ENCODE measurements at places on chromosomes 6 and 20.

DNA sequence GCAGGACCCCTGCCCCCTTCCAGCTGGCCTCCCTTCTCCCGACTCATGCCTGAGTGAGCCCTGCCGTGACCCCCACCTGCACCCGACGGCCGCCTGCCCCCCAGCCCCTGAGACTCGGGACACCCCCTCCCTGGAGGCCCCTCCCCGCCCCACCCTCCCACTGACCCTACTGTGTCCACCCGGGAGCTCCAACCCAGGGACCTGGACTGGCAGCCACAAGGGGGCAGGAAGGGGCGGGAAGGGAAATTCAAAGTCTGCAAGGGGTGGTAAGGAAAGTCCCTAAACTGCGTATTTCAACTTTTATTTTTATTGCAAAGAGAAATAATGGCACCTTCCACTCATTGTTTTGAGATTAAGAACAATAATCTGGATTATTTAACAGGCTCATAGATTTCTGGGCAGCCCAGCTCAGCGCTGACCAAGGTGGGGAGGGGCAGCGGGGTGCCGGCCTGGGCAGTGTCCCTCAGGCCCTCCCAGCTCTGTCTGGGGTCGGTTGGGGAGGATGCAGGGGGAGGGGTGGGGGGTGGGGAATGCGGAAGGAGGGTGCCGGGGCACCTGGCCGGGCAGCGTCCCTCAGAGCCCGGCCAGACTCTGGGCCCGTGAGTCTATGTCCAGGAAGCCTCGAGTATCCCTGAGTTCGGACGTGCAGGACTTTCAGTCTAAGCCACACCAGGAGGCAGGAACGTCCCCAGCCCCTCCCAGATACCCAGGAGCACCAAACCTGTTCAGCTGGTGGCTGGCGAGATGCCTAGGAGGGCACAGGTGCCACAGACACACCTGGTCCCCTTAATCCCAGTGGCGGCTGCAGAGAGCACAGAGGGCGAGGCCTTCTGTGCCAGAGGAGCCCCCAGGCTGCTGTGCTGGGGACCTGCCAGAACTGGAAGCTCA, 1.3 kb upstream of the PTK6 start:
- no peak for DNase-seq

DNA sequence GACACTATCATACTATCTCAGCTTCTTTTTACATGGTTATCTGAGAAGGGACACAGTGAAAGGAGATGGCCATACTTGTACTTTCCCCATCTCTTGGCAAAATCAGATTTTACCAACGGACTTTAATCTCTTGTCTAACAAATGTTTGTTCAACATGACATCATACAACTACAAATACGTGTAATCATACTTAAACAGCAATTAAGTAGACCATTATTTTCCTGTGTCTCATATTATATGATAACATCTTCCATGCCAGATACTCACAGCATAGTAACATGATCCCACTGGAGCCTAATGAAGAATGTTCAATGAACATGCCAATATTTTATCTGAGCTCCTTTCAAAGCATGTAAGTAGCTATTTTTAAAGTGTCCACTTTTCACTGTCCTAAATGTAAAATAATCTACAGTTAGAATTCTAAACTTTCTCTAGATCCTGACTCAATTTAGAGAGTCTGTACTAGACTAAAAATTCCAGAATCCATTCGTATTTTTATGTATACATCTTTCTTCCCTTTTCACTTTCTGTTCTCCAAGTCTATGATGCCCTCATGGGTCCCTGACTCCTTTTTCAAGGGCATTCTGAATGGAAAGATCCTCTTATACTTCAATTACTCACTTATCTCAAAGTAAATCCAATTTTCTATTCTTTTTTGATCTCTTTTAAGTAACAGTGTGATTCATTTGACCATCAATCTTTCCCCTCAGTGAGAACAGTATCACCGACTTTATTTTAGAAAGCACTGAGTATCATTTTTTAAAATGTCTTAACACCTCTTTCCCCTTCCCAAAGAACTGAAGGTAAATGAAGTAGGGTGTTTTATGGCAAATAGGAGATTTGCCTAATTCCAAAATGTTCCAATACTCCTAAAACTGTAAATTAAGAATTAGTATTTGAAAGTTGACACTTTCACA, 133.5 kb downstream of the CDK19 start:
- DNase-seq, result peak; percentile 16

GRCh38 chr20:22789676-22790075, 205.3 kb upstream of the FOXA2 start:
- DNase-seq, result no peak

GRCh38 chr6:26053992-26054780, 33.0 kb upstream of the HFE start:
- no peak for DNase-seq

DNA sequence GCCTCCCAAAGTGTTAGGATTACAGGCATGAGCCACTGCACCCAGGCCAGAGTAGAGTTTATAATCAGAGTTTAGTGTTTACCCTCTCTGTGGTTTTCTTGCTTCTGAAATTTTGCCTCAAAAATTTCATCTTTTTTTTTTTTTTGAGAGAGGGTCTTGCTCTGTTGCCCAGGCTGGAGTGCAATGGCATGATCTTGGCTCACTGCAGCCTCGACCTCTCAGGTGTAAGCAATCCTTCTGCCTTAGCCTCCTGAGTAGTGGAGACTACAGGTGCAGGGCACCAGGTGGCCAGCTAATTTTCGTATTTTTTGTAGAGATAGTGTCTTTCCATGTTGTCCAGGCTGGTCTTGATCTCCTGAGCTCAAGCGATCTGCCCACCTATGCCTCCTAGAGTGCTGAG, 28.7 kb downstream of the TPX2 start:
- DNase-seq, result no peak

GRCh38 chr6:158043586-158044524, 62.2 kb downstream of the SYNJ2 start:
- no peak for DNase-seq

DNA sequence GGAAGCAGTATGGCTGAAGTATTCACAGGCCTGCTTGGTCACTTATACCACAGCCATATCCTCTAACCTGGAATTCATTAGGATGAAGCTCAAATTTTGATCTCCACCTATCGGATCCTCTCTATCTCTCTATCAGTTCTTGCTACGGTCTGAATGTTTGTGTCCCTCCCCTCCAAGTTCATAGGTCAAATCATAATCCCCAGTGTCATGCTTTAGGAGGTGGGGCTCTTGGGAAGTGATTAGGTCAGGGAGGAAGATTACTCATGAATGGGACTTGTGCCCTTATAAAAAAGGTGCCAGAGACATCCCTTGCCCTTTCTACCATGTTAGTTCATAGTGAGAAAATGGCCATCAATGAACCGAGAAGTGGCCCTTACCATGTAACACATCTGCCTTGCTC, 190.8 kb upstream of the MYLIP start:
- DNase-seq, result no peak

GRCh38 chr6:797479-798077, 104.6 kb upstream of the EXOC2 start:
- DNase-seq, result peak; percentile 23

- no peak for DNase-seq
These were observed 8.1 kb downstream of the SMAP1 start for GRCh38 chr6:70675822-70676221.

GRCh38 chr6:69594405-69594804, 202.4 kb downstream of the LMBRD1 start:
- no peak for DNase-seq

DNA sequence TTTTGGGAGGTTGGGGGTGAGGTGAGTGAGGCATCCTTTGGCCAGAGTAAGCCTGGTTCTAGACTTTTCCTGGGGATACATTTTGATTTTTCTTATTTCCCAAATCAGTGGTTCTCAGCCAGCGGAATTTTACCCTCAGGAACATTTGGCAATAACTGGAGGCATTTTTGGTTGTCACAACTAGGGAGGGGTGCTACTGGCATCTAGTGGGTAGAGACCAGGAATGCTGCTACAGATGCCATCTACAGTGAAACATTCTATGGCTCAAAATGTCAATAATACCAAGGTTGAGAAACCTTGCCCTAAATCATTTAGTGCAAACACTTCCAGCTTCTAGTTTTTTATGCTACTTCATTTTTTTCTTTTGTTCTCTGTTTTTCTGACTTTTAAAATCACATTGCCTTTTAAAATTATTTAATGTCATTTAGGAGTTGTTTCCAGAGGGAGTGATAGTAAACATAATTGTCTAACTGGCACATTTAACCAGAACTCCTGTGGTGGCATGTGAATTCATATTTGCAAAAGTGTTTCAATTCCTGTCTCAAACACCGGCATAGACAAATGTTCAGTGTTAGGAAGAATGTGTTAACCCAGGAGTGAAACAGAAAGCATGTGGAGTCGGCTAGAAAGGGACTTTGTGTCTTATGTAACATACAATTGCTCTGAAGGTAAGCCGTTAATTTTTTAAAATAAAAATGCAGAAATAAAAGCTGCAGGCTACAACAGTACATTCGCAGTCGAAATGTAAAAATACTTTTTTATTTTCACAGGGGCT, 59.0 kb downstream of the QRSL1 start:
- DNase-seq, result no peak

- no peak for DNase-seq
These were observed 178.6 kb upstream of the MAP3K7 start for GRCh38 chr6:90765491-90765890.

DNA sequence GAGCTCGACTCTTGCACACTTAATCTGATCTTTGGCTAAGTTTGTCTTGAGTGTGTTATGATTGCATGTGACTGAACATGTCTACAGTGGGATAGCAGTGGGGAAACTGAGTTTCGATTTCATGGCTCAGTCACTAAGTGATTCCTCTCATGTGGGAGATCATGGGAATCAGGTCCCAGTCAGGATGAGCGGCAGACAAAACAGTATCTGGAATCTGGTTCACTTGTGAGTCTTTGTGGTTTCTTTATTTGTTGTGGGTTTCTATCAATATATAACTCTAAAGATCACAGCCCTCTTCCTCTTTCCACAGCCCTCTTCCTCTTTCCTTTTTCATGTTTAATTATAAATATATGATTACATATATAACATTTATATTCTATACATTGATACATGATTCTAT, 4.0 kb downstream of the RPP21 start:
- DNase-seq, result no peak

GRCh38 chr6:40755749-40756452, 168.7 kb upstream of the LRFN2 start:
- no peak for DNase-seq

DNA sequence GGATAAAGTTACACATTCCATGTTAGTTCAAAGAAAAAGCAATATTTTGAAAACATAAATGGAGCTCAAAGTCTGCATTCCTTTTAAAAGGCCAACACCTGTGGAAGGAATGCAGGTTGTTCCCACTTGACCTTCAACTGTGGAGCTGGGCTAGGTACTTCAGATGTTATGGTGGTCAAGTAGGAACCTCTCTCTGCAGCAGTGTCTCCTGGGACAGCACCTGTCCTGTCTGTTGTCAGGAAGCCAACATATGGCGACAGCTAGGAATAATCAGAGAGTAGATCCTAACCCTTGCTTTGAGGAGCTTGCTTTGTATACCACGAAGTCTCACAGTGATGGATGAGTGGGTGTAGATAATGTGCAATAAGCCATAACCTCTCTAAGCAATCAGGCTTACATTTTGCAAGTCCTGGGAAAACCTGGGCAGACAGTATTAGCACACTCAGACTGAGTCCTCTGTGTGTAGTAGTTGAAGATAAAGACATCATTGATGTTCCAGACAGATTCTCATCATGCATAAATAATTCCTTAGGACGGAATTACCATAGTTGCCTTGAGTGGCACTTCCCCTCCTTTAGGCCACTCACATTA, 347.5 kb downstream of the PRL start:
- no peak for DNase-seq

DNA sequence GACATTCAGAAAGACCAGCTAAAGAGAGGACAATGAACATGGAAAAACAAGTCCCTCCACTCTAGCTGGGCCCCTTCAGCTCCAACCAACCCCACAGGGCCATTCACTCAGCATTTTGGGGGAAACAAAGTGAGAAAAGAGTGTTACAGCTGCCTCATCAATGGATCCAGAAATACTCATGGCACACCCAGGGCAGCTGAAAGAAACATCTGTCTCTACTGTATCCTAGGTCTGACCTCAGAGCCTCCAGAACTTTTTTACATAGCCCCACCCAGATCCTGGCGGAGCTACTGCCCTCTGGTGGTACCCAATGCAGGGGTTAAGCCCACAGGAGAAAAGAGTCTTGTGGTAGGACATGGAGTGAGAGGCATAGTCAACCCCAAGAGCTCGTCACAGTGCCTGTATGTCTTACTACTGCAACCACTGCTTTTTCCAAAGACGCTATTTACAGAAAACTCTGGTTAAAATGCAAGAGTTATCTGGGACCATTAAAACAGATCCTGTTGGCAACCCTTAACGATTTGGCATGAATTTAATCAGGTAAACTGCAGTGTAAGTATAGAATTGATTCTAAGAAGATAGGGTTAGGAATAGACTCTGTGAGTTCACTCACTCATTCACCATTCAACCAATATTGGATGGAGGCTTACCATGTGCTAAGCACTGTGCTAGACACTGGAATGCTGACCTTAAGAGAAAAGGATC, 37.4 kb upstream of the FAM83C start:
- DNase-seq, result peak; percentile 46

DNA sequence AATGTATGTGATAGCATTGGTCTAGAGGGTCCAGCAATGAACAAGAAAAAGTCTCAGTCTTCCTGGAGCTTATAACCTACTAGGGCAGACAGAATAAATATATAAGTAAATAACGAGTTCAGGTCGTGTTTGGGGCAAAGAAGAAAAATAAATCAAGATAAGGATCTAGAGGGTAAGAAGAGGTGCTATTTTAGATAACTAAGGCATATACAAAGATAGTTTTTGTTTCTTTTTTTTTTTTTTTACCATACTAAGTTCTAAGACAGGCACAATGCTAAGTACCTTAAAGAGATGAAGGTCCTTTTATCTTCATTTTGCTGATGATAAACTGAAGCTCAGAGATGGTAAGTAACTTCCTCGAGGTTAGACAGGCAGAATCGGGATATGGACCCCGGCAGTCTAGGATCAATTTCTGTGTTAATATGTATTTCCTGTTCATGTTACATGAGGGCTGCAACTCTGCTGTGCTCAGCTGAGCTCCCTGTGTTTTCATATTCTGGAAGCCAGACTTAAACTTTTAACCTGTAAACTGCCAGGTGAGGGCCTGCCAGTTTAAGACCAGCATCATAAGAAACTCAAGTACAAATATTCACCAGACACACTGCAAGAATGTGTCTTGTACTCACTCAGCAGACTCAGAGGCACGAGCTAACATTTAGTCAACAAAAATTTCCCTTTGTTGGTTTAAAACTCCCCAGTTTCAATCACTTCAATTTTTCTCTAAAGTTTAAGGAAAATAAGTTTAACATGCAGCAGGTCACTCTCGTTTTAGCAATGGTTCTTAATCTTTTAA, 23.3 kb downstream of the SESN1 start:
- no peak for DNase-seq
